Endothelial cell (in vitro differentiated cells): ENCODE measurements at places on chromosomes 2 and 18.

GRCh38 chr2:180472133-180472532 is 465.0 kb upstream of the CWC22 start:
- DNase-seq: no peak

GRCh38 chr18:48974304-48975119 is 23.7 kb upstream of the SMAD7 start:
- peak; percentile 33 for DNase-seq

DNA sequence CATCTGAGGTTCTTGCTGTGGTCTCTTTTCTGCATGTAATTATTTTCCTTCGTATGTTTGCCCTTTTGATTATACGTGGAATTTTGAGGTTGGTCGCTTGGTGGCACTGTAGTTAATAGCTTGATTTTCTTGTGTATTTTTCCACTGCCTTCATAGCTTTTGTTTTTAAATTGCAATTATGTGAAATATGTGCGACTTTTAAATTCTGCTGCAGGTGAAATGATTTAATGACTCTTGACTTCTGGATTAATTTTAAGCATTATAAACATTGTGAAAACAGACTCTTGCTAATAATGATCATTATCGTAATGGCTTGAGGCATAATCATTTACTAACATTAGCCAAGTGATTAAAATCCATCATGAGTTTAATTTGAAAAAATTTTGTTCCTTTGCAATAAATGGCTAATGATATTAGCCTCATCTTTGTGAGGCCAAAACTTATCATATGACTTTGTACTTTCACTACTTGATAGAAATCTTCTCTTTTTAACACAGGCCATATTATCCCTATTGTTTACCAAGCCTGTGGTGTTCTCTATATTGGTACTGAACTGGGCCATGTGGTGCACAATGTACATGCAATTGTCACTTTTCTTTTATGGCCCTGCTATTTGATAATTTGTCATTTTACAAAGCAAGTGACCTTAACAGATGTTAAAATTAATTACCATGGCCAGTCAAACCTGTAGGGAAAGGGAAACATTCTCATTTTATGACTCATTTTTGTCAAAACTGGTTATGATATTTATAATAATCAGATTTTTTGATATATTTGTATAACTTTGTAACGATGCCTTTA is 62.8 kb upstream of the NEUROD1 start:
- peak; percentile 17 for DNase-seq

DNA sequence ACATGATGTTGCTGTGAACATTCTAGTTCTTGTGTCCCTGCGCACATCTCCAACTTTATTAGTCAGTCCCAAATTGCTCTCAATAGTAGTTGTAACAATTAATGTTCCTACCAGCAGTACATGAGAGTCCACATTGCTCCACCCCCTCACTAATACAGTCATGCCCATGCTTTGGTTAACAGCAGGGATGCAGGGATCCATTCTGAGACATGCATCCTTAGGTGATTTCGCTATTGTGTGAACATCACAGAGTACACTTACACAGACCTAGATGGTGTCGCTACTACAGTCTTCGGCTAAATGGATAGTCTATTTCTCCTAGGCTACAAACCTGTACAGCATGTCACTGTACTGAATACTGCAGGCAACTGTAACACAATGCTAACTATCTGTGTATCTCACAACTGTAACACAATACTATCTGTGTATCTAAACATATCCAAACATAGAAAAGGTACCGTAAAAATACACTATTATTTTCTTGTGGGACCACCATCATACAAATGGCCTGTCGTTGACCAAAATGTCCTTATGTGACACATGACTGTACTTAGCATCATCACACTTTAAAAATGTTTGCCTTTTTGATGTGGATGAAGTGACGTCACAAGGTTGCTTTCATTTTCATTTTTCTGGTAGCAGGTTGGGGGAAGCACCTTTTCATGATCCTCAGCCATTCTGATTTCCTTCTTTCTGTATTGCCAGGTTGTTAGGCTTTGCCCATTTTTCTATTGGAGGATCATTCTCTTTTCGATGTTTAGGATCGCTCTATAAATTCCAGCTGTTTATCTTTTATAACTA is 82.9 kb upstream of the RNF152 start:
- no peak for DNase-seq

DNA sequence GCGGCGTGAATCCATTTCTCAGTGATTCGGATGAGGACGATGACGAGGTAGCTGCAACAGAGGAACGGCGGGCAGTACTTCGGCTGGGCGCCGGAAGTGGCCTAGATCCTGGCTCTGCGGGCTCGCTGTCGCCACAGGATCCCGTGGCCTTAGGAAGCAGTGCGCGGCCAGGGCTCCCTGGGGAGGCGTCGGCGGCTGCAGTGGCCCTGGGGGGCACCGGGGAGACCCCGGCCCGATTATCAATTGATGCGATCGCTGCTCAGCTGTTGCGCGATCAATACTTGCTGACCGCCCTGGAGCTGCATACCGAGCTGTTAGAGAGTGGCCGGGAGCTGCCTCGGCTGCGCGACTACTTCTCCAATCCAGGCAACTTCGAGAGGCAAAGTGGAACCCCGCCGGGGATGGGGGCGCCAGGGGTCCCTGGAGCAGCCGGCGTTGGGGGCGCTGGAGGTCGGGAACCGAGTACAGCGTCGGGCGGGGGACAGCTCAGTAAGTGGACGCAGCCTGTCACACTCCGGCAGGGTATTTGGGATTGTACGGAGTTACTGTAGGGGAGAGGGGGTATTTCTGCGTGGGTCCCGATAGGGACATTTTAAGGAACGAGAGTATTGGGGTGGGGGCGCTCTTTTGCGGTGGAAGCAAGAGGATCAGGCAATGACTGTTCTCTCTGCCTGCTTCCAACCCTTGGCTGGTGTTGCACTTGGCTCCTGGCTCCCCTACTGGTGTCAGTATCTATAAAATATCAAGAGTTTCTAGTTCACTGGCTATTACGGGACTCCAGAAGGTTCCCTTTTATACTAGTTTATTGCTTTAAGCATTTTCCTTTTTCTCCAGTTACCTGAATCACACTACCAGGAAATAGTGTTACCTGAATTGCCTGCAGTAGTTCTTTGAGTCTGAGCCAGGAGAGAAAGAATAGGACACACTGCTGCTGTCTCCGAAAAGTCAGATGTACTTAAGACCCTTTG is 772 bp downstream of the RELCH start:
- peak; percentile 21 for DNase-seq

DNA sequence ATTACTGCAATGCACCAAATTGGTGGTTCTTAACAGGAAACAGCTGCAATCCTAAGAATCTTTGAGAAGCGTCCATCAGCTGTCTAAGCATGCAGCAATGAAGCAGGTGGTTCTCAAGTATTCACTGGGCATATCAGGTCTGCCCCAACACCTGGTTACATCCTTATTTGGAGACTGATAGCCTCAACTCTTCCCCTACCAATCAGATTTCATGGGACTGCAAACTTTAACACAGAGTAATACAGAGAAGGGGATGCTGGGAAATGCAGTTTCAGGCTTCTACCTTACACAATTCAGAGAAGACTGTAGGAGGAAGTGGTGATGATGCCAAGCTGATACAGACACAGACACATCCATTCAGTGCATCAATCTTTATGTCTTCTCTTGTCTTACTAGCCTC is 240.5 kb downstream of the BCL2 start:
- DNase-seq: no peak

DNA sequence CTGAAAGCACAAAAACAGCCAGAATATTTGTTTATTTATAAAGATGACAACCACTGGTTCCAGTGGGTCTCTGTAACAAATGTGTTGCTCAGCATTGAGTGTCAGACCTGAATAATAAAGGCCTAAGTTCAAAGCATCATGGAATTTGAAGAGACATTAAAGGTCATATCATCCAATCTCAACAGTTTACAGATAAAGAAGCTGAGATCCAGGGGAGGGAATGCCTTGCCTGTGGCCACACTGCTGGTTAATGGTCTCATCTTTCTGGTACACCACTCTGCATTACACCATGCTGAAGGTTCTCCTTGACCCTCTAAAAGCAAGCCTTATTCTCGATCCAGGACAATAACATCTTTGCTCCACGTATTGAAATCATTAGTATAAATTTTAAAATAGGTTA is 446.5 kb upstream of the ACVR2A start:
- no peak for DNase-seq

GRCh38 chr18:50218432-50219197 is 23.7 kb upstream of the MYO5B start:
- DNase-seq: peak; percentile 17

- DNase-seq: no peak
Measured at GRCh38 chr2:59770651-59771050, 782.8 kb downstream of the BCL11A start.

GRCh38 chr2:207987025-207987716 is 38.2 kb downstream of the PLEKHM3 start:
- DNase-seq: no peak

- no peak for DNase-seq
Measured at GRCh38 chr18:46207985-46208384, 103.8 kb downstream of the HAUS1 start.

DNA sequence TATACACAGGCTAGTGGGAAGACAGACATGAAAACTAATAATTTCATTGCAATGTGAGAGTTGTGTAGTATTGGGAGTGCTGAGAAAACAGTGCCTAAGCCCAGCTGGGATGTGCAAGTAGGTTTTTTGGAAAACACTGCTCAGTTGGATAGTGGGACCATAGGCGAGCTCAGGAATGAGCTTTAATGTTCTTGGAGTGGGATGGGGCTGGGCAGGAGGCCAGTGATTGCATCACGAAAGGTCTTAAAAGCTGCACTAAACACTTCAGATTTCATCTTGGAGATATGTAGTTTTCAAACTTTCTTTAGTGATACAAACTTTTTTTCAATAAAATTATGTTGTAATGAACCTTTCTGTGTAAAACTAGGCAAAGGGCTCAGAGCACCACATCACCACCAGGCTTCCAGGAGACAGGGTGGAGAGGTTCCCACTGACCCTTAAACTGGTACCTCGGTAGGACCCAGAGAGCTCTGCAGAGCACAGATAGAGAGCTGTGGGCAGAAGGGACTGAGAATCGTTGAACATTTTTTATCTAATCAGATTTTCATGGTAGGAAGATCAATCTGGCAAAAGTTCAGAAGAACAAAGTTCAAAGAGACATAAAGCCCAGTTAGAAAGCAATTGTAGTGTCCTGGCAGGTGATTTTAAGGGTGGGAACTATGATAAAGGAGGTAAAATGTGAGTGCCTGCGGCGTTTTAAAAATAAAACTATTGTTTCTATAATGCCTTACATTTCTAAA is 176.2 kb downstream of the TRABD2A start:
- no peak for DNase-seq

GRCh38 chr2:124316133-124316532 is 291.0 kb downstream of the CNTNAP5 start:
- DNase-seq: no peak

DNA sequence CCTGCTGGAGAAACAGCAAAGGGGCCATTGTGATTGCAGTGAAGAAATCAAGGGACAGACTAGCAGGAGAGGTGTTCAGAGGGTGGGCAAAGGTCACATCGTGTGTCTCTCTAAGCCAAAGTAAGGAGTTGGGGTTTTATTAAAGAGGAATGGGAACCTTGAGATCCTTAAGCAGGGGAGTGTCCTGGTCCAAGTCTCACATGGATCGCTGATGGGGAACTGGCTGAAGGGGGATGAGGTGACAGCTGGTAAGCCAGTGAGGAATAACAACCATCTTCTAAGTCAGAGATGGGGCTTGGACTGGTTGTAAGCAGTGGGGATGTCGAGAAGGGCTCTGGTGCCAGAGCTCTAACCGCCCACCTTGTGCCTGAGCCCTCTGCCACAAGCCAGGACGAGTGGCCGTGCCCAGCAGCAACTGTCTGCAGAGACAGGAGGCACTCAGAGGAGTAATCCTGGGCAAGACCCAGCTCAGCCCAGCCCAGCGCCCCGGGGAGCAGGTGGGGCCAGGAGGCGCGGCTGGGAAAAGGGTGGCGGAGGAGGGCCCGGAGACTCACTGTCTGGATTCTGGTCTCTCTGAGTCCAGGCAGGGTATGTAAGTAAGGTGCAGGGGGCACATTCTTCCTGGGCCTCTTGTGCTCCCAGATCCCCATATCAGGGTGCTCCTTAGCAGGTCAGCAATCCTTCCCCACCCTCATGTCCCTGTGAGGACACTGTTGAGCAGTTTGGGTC is 13.7 kb downstream of the WNT10A start:
- no peak for DNase-seq

DNA sequence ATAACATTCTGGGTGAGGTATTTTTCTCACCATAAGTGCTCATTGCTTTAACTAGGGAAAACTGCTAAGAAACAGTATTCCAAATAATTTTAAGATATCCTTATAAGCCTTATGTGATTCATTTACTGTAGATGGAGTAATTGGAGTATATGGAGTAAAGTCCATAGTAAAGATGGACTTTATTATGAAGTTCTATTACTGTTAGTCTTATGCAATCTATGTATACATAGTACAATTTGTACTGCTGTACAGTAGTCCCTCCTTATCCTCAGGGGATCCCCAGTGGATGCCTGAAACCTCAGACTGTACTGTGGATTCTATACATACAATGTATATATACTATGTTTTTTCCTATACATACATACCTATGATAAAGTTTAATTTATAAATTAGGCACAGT is 41.1 kb upstream of the OTX1 start:
- DNase-seq: no peak
